Mesothelial cell of epicardium (in vitro differentiated cells): ENCODE measurements at places on chromosomes 2 and 18. TPM values are rescaled to one million over a fixed set of nuclear protein-coding genes. Genes with fewer than 3 reads are reported as not detected.

The CNDP2 gene
- 195 to 198 TPM (median 197 TPM) in 3 replicates for total RNA-seq

The CCT4 gene
- total RNA-seq = 153 to 162 TPM (median 161 TPM) in 3 replicates

The C1GALT1C1L gene
- total RNA-seq = 0.29 to 0.38 TPM (median 0.38 TPM) in 3 replicates

The TMEM182 gene
- total RNA-seq = 7.1 to 9.1 TPM (median 8.0 TPM) in 3 replicates

The SPR gene
- 11.4 to 13.8 TPM (median 12.5 TPM) in 3 replicates for total RNA-seq

The PRKAG3 gene
- 2.8 to 3.6 TPM (median 2.9 TPM) in 3 replicates for total RNA-seq

The KCNJ13 gene
- 0.35 to 0.60 TPM (median 0.41 TPM) in 3 replicates for total RNA-seq

The SPDYA gene
- 1.3 to 2.0 TPM (median 1.7 TPM) in 3 replicates for total RNA-seq

The LNPK gene
- 29.4 to 31.7 TPM (median 30.2 TPM) in 3 replicates for total RNA-seq

DNA sequence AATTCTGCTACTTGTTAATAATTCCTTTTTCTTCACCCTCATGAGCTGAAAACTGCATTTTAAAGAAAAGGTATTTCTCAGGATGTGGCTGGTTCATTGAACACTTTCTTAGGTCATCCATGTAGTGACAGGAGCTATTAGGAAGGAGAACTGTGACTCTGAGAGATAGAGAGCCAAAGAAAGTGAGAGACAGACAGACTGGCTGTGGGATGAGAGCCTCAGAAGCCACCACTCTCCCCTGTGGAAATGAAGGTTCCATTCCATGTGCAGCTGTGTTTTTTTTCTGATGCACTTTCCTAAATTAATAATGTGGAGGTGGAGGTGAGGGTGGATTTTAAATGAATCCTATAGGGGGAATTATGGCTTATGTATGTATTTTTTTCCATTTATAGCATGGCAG, 113.3 kb downstream of the FAM210A start:
- H3K4me3 ChIP-seq = no peak overlapping the region
- no peaks in the 10 kb centered on the region for H3K36me3 ChIP-seq
- H3K27ac ChIP-seq = no peak overlapping the region
- no peak for DNase-seq
- peaks cover 17% of the 10 kb centered on the region for H3K4me1 ChIP-seq
- H3K27me3 ChIP-seq = peaks cover 39% of the 10 kb centered on the region

DNA sequence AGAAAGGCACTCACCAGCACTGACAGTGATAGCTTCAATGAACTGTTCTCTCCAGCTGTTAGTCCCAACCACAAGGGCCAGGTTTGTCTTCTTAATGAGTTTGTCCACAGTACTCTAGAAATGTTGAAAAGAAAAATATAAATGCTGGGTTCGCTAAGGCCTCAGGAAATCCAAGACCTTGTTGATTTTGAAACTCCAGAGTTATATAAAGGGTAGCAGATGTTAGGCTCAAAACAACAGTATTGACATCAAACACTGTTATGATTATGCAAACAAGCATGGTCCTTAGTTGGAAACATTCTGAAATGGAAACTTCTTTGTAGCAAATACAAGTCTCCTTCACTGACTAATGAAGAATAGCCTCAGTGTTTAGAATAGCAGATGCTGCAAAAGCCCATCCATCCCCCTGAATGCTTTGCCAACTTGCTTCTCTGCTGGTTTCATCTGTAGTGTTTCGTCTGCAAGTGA, 291.1 kb downstream of the SLC8A1 start:
- H3K27ac ChIP-seq = no peak overlapping the region
- no peaks in the 10 kb centered on the region for H3K27me3 ChIP-seq
- DNase-seq = no peak
- peaks cover 16% of the 10 kb centered on the region for H3K4me1 ChIP-seq

- H3K36me3 ChIP-seq = peaks cover 5% of the 10 kb centered on the region
- peaks cover 13% of the 10 kb centered on the region for H3K4me1 ChIP-seq
- H3K4me3 ChIP-seq = no peak overlapping the region
- no peak for DNase-seq
- H3K27me3 ChIP-seq = no peaks in the 10 kb centered on the region
- no peak overlapping the region for H3K27ac ChIP-seq
Observed at GRCh38 chr2:45932278-45932975, 281.0 kb downstream of the PRKCE start.

GRCh38 chr2:173716458-173717052, 248.6 kb downstream of the SP3 start:
- no peak for DNase-seq
- H3K4me3 ChIP-seq = no peak overlapping the region
- no peaks in the 10 kb centered on the region for H3K36me3 ChIP-seq
- H3K4me1 ChIP-seq = no peaks in the 10 kb centered on the region

DNA sequence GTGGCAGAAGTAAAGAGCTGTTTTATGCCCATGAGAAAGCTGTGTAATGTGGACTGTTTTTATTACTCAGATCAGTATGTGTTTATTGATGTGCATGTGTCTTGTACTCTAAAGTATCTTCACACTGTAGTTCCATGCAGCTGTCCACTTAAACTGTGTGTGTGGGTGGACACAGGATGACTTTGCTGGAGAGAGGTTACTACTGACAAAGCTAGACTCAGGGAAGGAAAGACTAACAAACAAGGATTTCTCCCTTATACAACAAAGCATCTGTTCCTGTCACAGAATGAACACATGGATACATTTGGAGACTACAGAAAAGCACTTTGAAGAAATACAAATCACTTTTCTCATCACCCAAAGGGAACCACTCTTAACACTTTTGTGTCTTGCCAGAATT, 10.0 kb downstream of the FHOD3 start:
- H3K4me1 ChIP-seq = peaks cover 27% of the 10 kb centered on the region
- H3K27ac ChIP-seq = no peak overlapping the region
- H3K4me3 ChIP-seq = no peak overlapping the region
- no peaks in the 10 kb centered on the region for H3K36me3 ChIP-seq
- H3K27me3 ChIP-seq = peaks cover 8% of the 10 kb centered on the region
- DNase-seq = no peak

GRCh38 chr2:118882693-118883336, 35.4 kb upstream of the EN1 start:
- peaks cover 76% of the 10 kb centered on the region for H3K27me3 ChIP-seq
- H3K4me3 ChIP-seq = peak overlapping the region; percentile 47
- no peak for DNase-seq
- H3K27ac ChIP-seq = no peak overlapping the region
- peaks cover 2% of the 10 kb centered on the region for H3K4me1 ChIP-seq
- H3K36me3 ChIP-seq = no peaks in the 10 kb centered on the region

DNA sequence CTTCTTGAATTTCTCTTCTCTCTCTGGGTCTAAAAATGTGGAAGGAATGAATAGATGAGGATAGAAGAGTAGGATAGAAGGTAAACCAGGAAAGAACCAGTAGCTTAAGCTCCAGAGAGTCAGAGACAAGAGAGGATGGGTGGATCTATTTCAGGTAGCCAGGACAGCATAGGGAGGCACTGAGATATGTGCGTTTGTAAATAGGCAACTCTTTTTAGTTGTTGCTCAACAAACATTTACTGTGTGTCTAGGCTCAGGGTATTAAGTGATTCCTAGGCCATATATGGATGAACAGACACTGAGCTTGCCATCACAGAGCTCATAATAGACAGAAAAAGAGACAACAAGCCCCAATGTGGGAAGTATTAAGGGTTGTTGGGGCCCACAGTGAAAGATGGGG, 160.5 kb downstream of the NAPG start:
- H3K4me3 ChIP-seq = no peak overlapping the region
- no peak overlapping the region for H3K27ac ChIP-seq
- peaks cover 18% of the 10 kb centered on the region for H3K36me3 ChIP-seq
- H3K4me1 ChIP-seq = no peaks in the 10 kb centered on the region

DNA sequence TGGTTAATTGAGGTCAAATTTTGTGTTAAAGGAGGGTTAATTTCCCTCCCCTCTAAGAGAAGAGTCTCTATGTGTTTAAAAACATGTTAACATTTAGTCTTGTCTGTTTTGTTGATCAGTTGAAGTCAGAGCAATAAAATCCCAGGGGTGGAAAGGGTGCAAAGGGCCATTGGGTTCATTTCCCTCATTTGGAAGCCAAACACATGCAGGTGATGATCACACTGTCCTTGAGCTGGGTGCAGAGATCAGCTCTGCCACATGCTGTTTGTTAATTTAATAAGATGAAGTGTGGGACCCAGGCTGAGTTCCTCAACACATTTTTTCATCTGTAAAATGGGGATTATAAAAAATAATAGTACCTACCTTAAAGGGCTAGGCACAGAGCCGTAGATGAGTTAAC, 260.9 kb downstream of the LPIN1 start:
- no peak overlapping the region for H3K4me3 ChIP-seq
- no peak for DNase-seq
- peaks cover 19% of the 10 kb centered on the region for H3K4me1 ChIP-seq
- peak overlapping the region; percentile 74 for H3K27ac ChIP-seq

DNA sequence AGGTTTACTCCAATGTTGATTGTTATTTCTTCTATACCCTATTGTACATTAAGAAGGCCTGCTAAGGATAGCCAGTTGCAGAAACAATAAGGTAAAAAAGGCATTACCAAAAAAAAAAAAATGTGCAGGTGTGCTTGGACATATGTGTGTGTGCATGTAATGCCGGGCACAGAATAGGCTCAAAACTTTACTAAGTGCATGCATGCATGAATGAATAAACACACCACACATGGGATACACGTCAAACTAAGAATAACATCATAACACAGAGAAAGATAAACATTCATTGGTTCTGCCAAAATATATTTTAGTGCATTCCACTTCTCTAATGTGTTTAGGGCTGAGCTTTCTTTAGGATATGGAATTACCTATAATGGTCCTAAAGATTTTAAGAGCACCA, 298.2 kb downstream of the TCF4 start:
- H3K27me3 ChIP-seq = no peaks in the 10 kb centered on the region
- H3K27ac ChIP-seq = no peak overlapping the region
- no peak overlapping the region for H3K4me3 ChIP-seq
- DNase-seq = no peak

- peak overlapping the region; percentile 51 for H3K27ac ChIP-seq
- peaks cover 22% of the 10 kb centered on the region for H3K4me1 ChIP-seq
- H3K4me3 ChIP-seq = no peak overlapping the region
- peak; percentile 41 for DNase-seq
- H3K36me3 ChIP-seq = peaks cover 2% of the 10 kb centered on the region
Observed at GRCh38 chr2:160210599-160211138, 10.6 kb upstream of the ITGB6 start.

GRCh38 chr18:79502782-79503181, 107.1 kb downstream of the NFATC1 start:
- no peak for DNase-seq
- peaks cover 5% of the 10 kb centered on the region for H3K36me3 ChIP-seq
- no peaks in the 10 kb centered on the region for H3K27me3 ChIP-seq
- H3K4me3 ChIP-seq = no peak overlapping the region
- peaks cover 21% of the 10 kb centered on the region for H3K4me1 ChIP-seq

DNA sequence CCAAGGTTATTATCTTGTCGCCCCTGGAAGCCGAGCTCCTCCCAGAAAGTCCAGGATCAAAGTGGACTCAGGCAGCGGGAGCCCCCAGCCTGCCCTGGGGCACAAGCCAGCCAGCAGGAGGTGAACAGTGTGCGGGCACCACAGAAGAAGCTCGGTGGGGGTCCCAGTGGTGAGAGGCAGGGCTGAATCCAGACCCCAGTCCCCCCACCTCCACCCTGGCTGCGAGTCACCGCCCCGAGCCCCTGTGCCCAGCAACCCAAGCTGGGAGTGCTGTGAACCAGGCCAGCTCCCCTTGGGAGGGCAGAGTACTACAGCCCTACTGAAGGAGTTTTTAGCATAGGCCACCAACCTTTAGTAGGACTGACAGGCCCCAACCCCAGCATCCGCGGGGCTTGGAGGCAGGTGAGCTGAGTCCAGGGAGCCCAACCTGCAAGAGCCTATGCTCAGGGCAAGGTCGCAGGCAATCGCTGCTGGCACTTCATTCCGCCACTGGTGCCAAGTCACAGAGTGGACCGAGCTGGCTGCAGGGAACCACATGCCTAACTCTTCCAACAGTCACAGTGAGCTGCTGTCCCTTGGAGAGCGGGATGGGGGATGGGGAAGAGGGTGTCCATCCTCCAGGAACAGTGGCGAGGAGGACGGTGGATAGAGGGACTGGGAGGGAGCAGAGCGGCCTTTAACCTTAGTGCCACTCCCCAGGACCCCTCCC, 3.0 kb downstream of the PIEZO2 start:
- peaks cover 20% of the 10 kb centered on the region for H3K4me1 ChIP-seq
- no peaks in the 10 kb centered on the region for H3K36me3 ChIP-seq
- no peak overlapping the region for H3K27ac ChIP-seq

GRCh38 chr2:25851740-25852503, 26.4 kb downstream of the ASXL2 start:
- no peaks in the 10 kb centered on the region for H3K27me3 ChIP-seq
- DNase-seq = no peak
- H3K36me3 ChIP-seq = peaks cover 5% of the 10 kb centered on the region
- H3K4me3 ChIP-seq = no peak overlapping the region
- peak overlapping the region; percentile 68 for H3K27ac ChIP-seq

DNA sequence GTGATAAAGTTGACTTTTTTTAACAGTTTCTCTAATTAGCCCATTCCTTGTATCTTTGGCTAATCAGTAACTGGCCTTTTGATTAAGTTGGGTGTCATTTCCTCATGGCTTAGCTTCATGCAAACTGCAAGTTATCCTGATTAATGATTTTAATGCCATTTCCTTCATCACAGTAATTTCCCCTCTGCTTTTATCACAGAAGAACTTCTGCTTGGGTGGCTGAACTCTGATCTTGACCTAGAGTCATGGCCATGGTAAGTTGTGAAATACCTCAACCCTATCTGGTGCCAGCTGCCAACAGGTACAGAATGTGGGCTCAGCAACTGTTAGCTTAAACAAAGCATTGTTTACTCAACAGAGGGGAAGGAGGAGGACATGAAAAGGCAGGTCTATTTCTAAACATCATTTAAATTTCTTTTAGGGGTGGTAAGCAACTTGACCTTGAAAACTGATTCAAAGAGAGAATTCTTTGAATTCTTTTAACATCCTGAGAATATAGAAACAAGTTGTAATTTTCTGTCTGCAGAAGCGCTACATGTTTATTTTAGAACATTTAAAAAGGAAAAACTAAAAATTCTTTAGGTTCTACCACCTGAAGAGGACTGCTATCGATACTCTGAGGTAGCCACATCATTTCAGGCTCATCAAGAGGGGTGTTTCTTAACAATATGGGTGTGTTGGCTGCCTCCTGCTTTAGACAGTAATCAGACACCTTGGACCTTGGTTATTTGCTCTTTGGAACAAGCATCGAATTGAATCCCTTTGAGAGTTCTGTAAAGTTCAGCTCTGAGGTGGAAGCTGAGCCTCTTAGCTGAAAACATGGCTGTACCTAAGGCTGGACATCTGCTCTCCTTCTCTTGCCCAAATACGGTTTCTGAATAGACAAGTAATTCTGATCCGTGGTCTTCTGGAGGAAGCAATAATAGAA, 39.7 kb downstream of the ANXA4 start:
- peaks cover 7% of the 10 kb centered on the region for H3K36me3 ChIP-seq
- no peaks in the 10 kb centered on the region for H3K27me3 ChIP-seq
- no peak overlapping the region for H3K4me3 ChIP-seq

DNA sequence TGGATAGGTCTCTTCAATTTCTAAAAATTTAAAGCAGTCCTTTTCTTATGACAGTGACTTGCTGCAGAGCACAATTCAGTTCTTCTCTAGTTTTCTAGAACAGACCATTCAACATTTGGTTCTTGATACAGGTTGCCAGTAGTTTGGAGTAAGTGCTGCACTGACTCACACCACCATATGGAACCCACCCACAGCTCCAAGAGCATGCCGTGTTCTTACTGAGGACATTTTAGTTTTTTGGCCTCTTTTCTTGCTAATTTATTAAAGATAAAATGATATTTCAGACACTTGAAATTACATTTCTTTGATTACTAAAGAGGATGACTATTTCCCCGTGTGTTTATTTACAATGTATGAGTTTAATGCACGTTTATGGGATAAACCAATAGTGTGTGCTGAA, 120.0 kb downstream of the COL4A4 start:
- H3K36me3 ChIP-seq = no peaks in the 10 kb centered on the region
- no peak for DNase-seq
- H3K27ac ChIP-seq = no peak overlapping the region

GRCh38 chr18:68725346-68725745, 10.4 kb upstream of the TMX3 start:
- no peaks in the 10 kb centered on the region for H3K4me1 ChIP-seq
- no peak for DNase-seq
- no peak overlapping the region for H3K4me3 ChIP-seq
- H3K27ac ChIP-seq = no peak overlapping the region
